ENCODE measurements at places on chromosomes 7 and 10.

DNA sequence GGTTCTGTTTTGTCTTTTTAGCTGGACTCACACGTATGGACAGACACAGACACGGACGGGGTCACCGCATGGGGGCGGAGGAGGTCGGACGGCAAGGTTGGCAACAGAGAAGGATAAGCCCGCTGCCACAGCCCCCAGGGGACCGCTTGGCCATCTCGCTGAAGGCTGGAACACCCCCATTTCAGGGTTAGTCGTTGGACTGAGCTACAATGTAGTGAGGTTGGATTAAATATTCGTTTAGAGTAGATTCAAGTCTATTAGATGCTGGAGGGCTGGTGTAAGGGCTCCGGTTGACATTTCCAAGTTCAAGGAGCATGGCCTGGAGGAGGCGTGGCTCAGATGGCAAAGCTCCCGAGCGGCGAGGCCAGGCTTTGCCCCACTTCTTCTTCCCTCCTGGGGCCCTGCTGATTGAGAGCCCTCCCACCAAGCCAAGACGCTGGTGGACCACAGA, 35.2 kb downstream of the PPIF start:
- peak; percentile 6 for DNase-seq

DNA sequence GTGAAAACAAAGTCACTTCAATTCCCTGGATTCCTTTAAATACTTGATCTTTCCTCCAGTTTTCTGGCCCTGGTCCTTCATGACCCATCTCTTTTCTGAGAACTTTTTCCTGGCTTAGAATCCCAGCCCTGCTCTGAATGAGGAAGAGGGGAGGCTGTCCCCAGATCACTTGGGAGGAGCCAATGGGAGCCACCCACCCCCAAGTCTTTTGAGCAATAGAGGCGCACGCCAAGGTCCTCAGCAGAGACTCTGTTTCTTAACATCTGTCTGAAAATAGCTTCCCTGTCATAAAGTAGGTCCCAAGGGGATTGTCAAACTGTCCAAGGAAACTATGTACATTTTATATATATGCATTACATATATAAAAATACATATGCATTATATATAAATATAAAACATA, 126.8 kb downstream of the ADRA2A start:
- no peak for DNase-seq

DNA sequence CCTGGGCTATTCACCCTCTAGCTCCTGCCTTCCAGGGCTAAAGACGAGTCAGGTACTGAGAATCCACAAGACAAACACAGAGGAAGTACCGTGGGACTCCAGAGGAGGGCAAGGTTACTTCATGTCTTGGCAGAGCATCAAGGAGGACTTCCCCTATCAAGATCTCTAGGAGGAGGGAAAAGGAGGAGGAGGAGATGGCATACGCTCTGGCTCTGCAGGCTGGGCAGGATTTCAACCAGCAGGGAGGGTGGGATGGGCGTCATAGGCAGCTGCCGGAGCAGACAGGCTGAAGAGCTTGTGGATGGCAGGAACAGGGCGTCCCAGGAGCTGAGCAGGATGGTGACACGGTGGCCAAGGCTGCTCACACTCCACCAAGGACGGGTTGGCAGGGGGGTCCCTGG, 21.3 kb downstream of the MDH2 start:
- no peak for DNase-seq

DNA sequence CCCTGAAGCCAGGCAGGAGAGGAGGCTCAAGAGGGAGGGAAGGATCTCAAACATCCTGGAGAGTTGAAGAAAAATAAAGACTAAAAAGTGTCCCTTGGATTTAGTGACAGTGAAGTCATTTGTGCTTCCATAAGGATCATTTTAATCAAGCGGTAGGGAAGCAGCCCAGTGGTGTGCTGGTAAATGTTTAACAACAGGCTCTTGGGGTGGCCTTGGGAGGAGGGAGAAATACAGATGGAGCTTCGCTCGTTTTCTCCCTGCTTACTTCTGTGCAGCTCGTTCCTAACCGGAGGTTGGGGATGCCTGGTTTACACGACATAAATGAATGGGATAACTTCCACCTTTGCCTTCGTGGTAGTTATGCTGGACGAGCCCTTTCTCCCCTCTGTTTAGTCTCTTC, 140.0 kb downstream of the CAMK1D start:
- DNase-seq: no peak

GRCh38 chr10:47264797-47265281, 35.2 kb upstream of the GDF10 start:
- no peak for DNase-seq

DNA sequence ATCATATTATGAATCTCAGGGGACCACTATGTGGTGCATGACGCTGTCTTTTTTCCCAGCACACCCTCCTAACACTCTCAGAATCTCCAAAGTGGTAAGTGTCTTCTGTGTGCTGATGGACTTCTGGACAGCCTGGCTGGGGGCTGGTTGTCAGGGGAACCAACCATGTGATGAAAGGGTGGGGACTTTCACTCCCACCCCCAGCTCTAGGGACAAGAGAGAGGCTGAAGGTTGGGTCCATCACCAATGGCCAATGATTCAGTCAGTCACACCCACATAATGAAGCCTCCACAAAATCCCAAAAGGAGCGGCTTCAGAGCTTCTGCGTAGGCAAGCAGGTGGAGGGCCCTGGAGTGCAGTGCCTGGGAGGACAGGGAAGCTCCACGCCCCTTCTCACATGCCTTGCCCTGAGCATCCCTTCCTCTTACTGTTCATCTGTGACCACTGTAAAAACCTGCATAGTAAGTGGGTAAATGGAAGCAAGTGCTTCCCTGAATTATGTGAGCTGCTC, 44.6 kb downstream of the RASGEF1A start:
- DNase-seq: no peak

DNA sequence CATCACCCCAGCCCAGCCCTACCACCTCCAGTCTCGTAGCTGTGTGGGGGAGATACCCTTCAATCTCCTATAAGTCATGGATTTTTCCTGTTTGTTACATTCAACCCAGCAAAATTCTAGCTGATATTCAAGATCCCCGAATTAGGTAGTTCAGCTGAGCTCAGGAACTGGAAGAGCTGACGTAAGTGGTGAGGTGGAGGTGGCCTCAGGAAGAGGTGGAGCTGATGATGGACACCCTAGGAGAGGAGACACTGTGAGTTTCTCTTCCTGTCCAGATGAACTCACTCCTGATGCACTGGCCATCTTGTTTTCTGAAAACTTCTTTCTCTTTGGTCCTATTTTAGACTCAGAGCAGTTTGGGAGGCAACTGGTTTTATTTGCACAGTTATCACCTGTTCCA, 90.5 kb upstream of the PITRM1 start:
- DNase-seq: no peak

GRCh38 chr10:121076776-121077715, 225.9 kb downstream of the WDR11 start:
- DNase-seq: no peak

- no peak for DNase-seq
These were observed 618.5 kb downstream of the CCSER2 start for GRCh38 chr10:84946904-84947303.

DNA sequence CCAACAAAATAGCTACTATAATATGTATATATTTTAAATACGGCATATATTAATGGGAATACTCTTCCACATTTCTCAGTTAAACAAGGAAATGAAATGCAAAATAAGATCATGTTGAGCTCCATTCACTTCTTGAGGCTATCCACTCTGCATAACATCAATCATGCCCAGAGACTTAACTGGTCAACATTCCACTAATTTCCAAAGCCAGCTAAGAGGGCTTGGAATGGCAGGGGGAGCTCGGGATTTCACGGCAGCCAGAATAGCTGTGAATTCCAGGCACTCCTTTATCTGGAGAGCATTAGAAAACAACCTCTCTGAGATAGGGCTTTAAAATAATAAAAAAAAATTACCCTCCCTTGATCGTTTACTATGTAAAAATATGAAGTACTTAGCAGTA, 194.9 kb upstream of the CDCA7L start:
- no peak for DNase-seq

GRCh38 chr7:155002411-155003091, 373 bp downstream of the PAXIP1 start:
- peak; percentile 54 for DNase-seq

GRCh38 chr7:138903859-138904435, 77.2 kb downstream of the KIAA1549 start:
- no peak for DNase-seq

DNA sequence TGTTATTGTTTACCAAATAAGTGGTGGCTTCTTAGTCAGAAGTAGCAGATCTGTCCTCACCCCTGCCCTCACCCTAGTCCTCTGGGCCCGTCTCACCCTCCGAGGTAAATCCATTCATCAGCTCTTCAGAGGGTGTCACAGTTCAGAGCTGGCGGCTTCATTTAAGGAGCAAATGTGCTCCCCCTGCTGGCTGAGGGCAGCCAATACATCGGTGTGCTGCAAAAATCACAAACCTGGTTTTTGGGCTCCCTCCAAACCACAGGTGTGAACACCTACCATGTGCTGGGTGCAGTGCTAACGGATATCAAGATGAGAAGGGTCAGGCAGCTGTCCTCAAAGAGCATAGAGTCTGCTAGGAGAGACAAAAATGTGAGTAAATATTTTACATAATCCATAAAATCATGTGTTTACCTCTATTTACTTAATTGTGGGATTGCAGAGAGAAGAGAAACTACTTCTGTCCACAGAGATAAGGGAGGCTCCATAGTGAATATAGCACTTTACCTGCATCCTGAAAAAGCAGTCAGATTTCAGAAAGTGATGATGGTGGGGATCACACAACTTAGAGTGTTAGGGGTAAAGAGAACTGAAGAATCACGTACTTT, 15.5 kb upstream of the CRTAC1 start:
- peak; percentile 51 for DNase-seq

DNA sequence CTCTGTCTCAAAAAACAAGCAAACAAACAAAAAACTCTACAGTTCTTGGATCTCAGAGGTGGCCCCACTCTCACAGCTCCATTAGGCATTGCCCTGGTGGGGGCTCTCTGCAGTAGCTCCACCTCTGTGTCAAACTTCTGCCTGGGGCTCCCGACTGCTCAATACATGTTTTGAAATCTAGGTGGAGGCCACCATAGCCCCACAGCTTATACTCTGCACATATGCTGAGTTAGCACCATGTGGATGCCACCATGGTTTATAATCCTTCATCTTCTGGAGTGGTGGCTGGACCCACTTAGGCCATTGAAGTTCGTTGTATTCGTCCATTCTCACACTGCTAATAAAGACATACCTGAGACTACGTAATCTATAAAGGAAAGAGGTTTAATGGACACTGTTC, 78.4 kb downstream of the SEPTIN14 start:
- no peak for DNase-seq

GRCh38 chr10:101066146-101066895, 4.5 kb downstream of the KAZALD1 start:
- DNase-seq: peak; percentile 37

- no peak for DNase-seq
These were observed 551.7 kb downstream of the HTR7 start for GRCh38 chr10:90306187-90306586.

GRCh38 chr10:11758527-11759236, 16.5 kb downstream of the ECHDC3 start:
- no peak for DNase-seq

DNA sequence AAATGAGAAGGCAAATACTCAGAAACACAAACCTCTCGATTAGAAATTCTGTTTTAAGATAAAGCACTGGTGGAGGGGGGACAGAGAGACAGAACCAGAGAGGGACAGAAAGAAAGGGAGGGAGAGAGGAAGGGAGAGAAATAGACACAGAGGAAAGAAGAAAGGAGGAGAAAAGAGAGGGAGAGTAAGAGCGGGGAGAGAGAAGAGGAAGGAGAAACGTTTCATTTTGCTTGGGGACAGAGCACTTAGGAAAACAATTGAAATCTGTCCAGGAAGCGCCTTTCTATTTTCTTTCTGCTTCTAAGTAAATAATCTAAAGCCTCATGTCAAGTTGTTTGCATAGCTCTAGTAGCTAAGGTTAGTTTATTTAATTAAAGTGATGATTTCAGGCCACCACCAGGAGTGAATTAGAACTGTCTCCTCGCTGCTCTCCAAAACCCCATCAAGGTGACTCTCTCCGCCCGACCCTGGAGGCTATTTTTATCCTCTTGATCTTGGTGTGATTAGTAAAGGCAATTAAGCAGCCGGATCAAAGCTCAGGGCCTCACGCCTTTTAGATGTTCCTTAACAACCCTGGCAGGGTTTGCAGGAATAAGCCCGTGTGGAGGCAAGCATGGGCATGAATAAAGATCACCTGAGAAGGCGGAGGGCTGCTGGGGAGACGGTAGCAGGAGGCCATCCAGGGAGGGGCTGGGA, 73.4 kb upstream of the INSIG1 start:
- DNase-seq: no peak

GRCh38 chr10:490891-491571, 198.4 kb downstream of the DIP2C start:
- no peak for DNase-seq

GRCh38 chr7:24715171-24715570, 42.1 kb downstream of the GSDME start:
- DNase-seq: no peak

DNA sequence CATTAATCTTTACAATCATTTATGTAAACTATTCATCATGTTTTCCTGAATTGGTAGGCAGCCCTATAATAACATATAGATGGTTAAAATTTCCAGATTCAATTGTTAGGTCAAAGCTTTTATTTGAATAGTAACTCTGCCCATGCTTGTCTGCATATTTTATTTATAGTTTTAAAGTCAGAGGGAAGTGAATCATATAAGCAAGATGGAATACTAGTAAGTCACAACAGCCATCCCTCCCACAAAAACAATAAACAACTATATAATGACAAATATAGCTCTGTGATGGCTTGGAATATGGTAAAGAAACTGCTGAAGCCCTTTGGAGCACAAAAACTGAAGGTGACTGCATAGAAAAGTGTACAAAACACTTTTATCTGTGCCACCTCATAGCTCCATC, 156.3 kb upstream of the TMEM106B start:
- no peak for DNase-seq

- DNase-seq: no peak
These were observed 17.7 kb downstream of the ACSM6 start for GRCh38 chr10:95211606-95212279.

- DNase-seq: no peak
These were observed 162.9 kb downstream of the RGS10 start for GRCh38 chr10:119379466-119380071.

DNA sequence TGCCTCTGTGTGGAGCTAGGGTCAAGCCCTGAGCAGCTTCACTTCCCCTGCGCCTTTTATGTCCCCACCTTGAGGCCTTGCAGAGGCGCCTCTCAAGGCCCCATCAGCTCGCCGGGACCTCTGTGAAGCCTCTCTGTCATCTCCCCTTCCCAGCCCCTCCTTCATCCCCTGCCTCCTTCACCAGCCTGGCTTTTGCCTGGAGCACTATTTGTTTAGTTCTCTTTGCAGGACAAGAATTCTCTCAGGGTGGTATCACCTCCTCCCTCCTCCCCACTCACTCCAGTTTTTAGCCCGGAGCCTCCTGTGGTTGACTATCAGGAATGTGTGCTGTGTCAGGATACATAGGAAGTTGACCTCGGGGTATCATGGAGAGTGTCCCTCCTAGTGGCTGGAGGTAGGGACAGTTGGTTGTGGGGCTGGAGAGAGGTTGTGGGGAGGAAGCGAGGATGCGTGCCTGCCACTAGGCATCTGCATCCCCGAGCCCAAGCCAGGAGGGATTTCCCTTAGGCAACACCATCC, 89.8 kb upstream of the ANLN start:
- DNase-seq: no peak

GRCh38 chr7:104156842-104157277, 51.0 kb downstream of the ORC5 start:
- DNase-seq: no peak

Measured in progenitor cell of endocrine pancreas (in vitro differentiated cells).